Coronary artery (tissue), 2 donors: ENCODE measurements at places on chromosomes 13 and 19.

DNA sequence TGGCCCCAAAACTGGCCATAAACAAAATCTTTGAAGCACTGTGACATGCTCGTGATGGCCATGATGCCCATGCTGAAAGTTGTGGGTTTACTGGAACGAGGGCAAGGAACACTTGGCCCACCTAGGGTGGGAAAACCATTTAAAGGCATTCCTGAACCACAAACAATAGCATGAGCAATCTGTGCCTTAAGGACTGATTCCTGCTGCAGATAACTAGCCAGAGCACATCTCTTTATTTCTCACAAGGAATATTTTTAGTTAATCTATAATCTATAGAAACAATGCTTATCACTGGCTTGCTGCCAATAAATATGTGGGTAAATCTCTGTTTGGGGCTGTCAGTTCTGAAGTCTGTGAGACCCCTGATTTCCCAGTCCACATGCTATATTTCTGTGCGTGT, 10.3 kb upstream of the ZNF726 start:
- no peak for DNase-seq

GRCh38 chr19:28456708-28457320, 756.1 kb downstream of the UQCRFS1 start:
- DNase-seq = no peak

GRCh38 chr19:33393286-33394005, 19.9 kb downstream of the CEBPG start:
- DNase-seq = no peak

- no peak for DNase-seq
These were observed 178.3 kb downstream of the EFNB2 start for GRCh38 chr13:106357198-106357597.

DNA sequence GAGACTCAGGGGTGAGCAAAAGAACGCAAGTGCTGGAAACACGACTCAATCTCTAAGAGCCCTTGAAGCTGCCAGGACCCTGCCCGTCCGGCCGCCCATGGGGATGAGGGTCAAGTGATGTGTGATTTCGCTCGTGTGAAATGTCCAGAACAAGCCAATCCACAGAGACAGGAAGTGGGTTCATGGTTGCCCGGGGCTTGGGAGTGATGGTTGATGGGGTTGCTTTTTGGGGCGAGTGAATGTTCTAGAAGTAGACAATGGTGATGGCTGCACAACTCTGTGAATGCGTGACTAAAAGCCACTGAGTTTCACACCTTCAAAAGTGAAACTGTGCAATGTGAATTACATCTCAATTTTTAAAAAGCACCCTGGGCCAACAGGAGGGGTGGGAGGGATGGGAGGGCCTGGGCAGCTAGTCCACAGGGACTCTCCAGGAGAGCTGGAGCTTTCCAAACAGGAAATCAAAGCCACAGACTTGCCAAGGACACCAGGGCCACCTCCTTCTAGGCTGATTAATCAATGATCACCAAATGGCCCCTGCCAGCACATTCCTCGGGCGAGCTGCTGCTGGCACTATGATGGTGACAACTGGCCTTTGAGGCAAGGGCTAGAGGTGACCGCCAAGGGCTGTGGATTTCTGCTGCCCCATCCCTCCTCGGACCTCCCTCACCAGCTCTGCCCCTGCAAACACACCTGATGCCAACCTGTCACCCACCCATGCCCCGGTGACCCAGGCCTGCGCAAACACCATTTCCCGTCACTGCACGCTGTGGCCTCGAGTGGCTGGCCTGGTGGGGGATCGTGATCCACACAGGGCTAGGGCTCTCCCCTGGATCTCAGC, 14.0 kb downstream of the DPP9 start:
- DNase-seq = no peak

DNA sequence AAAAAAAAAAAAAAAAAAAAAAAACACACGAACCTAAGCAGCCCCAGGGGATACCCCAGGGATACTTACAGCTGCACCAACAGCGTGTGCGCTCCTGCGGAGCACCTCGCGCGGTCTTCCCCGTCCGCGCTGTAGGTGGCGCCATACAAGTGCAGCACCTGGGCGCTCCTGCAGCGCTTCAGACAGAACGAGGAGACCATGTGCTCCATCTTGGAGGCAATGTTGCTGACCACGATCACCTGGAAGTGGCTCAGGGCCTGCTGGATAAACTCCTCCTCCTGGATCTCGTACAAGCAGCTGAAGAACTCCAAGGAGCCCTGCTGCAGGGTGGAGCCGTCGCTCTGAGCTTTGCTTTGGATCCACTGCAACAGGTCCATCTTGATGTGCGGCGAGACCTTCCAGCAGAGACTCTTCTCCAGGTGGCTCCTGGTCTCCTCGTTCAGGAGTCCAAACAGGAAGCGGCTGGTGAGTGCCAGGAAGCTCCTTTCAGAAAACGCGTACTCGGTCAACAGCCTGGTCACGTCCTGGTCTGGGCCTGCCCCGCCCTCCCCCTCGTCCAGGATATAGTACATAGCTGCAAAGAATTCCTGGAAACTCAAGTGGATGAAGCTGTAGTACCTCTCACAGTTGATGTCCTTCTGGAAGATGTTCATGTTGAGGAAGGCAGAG, 14.5 kb downstream of the NLRP12 start:
- DNase-seq = no peak

DNA sequence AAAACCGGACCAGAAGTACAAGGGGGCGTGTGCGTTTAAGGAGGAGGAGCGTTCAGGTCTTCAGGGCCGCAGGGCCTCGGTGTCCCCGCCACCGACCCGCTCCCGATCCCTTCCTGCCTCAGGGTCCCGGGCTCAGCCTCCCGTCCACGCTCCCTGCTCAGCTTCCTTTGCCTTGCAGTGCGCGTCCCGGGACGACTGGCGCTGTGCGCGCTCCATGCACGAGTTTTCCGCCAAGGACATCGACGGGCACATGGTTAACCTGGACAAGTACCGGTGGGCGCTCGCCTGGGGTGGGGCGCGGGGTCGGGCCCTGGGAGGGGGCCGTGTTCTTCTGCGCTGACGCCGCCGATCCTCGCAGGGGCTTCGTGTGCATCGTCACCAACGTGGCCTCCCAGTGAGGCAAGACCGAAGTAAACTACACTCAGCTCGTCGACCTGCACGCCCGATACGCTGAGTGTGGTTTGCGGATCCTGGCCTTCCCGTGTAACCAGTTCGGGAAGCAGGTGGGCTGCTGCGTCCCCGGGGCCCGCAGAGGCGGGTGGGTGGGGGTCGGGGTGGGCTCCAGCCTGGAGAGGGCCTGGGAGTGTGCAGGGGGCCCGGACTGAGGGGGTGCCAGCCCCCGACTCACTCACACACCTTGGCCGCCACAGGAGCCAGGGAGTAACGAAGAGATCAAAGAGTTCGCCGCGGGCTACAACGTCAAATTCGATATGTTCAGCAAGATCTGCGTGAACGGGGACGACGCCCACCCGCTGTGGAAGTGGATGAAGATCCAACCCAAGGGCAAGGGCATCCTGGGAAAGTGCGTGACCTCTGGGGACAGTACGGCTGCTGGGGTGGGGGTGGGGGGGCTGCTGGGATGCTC, 1.4 kb downstream of the GPX4 start:
- no peak for DNase-seq

GRCh38 chr19:3142292-3142670, 6.4 kb downstream of the GNA15 start:
- DNase-seq = no peak

- no peak for DNase-seq
These were observed 16.1 kb downstream of the ADAT3 start for GRCh38 chr19:1921326-1921725.

DNA sequence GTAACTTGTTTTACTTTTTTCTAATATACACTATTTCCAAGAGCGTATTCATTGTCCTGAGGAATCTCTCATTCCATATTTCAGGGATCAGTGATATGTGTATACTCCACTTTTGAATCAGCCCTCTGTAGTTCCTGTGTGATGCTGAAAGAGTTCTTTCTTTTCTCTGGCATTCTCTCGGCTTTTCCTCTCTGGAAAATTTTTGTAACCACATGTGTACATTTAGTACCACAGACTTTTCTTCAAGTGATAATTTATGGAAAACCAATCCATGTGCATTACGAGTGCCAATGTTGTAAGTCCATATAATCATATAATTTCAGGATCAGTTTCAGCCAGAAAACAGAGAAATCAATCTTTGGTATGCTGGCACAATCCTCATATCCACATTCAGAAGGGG, 102.2 kb upstream of the MBNL2 start:
- no peak for DNase-seq

- DNase-seq = no peak
These were observed 401.2 kb downstream of the IRS2 start for GRCh38 chr13:109385242-109385560.

- DNase-seq = no peak
These were observed 51.8 kb downstream of the TMED1 start for GRCh38 chr19:10784257-10784656.

GRCh38 chr13:20181188-20181587, 11.6 kb downstream of the GJB2 start:
- DNase-seq = no peak

GRCh38 chr19:33052352-33052972, 12.2 kb downstream of the RHPN2 start:
- no peak for DNase-seq

GRCh38 chr13:49417161-49417560, 26.7 kb downstream of the CAB39L start:
- no peak for DNase-seq

- DNase-seq = no peak
These were observed 14.5 kb downstream of the SLC46A3 start for GRCh38 chr13:28704282-28704681.
